ENCODE measurements at places on chromosomes 16 and 17.

GRCh38 chr16:5393070-5393469 lies 295.5 kb upstream of the EEF2KMT start:
- no peak for DNase-seq

GRCh38 chr17:46836500-46836899 lies 14.9 kb upstream of the WNT9B start:
- DNase-seq, result no peak

DNA sequence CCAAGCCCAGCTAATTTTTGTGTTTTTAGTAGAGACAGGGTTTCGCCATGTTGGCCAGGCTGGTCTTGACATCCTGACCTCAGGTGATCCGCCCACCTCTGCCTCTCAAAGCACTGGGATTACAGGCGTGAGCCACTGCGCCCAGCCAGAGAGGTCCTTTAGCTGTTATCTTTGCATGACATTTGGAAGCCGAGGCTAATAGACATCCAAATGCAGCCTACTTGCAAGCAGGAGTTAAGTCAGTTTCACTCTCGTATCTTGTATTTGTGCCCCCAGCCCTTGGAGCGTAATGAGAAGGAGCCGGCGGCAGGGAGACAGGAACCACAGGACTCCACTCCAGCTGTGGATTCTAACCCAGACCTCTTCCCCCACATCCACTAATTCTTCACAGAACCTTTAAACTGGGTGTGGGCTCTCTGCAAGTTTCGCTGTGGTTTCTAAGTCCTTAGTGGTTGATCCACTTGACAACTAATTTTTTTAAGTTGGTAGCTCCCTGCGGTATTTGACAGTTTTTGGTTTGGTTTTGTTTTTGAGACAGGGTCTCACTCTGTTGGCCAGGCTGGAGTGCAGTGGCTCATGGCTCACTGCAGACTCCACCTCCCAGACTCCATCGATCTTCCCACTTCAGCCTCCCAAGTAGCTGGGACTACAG lies 3.1 kb upstream of the CYTH1 start:
- DNase-seq, result no peak

- no peak for DNase-seq
Measured at GRCh38 chr17:77535892-77536291, 395.1 kb downstream of the SEC14L1 start.

- DNase-seq, result peak; percentile 76
Measured at GRCh38 chr16:55703003-55704001, 47.5 kb downstream of the SLC6A2 start.

DNA sequence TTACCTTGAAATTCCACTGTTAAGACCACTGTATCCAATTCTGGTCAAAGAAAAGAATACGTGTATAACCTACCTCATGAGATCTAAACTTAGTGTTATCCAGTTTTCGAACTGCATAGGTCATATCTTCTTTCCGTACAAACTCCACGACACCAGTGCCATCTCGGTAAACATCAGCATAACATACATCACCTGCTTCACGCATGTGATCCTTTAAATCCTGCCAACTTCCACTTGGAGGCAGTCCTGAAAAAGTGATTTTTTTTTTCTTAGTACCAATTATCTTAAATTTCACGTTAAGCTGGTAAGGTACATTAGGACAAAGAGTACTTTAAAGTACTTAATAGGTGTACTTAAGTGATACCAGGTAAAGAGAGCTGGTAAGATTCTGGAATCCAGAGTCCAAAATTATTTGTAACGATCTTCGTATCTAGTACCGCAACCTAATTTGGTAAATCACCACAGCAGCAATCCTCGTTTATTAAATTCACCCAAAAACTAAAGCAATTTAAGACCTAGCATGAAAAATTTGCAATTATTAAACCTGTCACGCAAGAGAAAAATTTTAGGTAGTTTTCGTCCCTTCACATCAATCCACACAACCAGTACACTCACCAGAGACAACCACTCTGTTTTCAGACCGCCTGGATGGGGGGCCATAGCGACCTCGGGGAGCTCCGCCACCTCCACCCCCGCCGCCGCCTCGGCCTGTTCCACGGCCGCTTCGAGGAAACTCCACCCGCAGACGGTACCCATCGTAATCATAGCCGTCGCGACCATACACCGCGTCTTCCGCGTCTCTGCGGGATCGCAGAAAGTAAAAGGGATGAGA lies 1.1 kb downstream of the SRSF1 start:
- no peak for DNase-seq

DNA sequence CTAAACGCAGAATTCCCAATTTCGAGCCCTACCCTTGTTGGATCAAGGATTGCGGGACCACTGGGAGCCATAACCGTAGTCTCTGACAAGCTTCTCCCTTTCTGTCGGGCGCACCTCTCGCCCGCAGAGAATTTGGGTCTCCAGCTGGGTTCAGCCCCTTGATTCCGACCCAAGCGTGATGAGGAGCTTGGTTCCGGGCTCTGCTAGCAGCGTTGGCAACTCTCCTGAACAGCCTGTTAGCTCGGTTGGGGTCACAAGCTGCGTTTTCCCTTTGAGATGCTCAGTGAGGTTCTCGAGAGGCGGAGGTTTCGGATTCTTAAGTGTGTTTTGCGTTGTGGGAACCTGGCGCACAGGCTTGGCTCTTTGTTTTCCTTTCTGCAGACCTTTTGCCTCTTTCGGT lies 655 bp downstream of the ATXN1L start:
- DNase-seq, result no peak

DNA sequence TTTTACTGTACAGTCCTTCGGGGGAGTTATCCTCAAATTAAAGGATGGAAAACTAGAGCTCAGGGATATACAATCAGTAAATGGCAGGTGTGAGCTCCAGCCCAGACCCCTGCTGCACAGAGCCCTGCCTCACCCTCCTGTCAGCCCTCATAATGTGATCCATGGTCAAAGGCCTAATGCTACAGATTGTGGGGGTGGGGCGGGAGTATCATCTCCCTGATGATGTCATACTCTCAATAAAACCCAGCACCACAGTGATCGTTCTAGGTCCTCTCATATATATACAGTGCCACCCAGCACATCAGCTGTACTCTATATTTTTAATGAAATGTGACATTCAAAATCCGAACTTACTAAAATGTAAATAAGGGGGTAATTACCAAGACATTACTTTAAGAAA lies 61.5 kb downstream of the SLC39A11 start:
- no peak for DNase-seq

DNA sequence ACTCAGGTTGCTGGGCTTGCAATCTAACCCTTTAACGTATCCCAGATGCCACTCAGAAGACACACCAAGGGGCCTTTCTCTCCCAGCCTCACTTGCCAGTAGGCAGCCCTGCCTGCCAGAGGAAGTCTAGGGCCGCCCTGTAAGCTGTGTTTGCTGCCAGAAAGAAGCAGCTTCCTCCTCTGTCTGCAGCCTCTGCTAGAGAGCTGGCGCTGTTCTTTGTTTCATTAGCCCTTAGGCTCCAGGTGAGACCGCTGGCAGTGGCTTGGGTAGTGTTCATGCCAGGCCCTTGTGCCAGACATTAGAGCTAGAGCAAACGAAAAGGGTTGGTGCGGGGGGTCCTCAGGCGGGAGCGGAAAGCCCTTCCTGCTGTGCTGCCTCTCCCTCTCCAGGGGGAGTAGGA lies 8.9 kb downstream of the CTRL start:
- DNase-seq, result peak; percentile 21

- DNase-seq, result no peak
Measured at GRCh38 chr17:11387610-11388009, 146.6 kb downstream of the SHISA6 start.

GRCh38 chr17:68310152-68310551 lies 18.9 kb downstream of the ARSG start:
- DNase-seq, result no peak

DNA sequence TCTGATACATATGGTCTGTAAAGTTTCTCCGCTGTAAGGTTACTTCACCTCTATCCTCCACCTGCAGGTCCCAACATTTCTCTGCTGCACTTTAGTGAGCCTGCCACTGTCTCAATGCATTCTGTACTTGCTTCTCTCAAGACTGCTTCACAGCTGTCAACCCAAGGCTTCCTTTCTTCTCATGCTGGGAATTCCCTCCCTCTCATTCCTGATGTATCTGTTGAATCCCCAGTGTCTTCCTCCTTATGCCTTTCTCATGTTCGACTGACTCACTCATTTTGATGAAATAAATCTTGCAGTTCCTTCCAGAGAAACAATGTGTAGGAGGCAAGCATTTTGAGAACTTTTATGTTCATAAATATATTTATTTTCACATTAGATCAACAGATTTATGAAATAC lies 288.3 kb downstream of the CNTNAP4 start:
- no peak for DNase-seq

DNA sequence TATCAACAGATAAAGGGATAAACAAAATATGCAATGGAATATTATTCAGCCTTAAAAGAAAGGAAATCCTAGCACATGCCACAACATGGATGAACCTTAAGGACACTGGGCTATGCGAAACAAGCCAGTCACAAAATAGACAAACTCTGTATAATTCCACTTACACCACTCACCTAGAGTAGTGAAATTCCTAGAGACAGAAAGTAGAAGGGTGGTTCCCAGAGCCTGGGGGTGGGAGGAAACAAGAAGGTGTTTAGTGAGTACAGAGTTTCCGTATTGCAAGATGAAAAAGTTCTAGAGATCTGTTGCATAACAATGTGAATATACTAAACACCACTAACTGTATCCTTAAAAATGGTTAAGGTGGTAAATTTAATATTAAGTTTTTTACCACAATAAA lies 10.0 kb downstream of the SPOP start:
- no peak for DNase-seq

GRCh38 chr17:12756786-12757185 lies 32.5 kb upstream of the ARHGAP44 start:
- no peak for DNase-seq

DNA sequence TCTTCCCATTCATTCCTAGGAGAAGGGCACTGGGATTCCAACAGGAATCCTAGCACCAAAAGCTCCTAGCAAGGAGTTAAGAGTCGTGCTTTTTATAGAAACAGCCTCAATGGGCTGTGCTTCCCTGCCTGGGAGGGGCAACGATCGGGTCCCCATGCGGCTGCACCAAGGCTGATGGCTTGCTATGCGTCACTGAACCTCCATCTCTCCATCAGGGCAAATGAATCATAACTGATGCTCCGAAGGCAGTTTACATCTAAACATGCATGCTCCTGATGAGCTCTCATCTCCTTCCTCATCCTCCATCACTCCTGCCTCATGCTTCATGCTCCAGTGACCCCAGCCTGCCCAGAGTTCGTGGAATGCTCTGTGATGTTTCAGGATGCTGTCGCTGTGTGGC lies 270.5 kb downstream of the FOXL1 start:
- DNase-seq, result no peak
